Mucosa of descending colon (tissue), 3 donors: ENCODE measurements at places on chromosomes 6 and 20.

- no peak for DNase-seq
Observed at GRCh38 chr6:119466226-119466625, 116.7 kb upstream of the MAN1A1 start.

GRCh38 chr20:57397693-57398108 is 6.5 kb downstream of the RBM38 start:
- peak; percentile 46 for DNase-seq

DNA sequence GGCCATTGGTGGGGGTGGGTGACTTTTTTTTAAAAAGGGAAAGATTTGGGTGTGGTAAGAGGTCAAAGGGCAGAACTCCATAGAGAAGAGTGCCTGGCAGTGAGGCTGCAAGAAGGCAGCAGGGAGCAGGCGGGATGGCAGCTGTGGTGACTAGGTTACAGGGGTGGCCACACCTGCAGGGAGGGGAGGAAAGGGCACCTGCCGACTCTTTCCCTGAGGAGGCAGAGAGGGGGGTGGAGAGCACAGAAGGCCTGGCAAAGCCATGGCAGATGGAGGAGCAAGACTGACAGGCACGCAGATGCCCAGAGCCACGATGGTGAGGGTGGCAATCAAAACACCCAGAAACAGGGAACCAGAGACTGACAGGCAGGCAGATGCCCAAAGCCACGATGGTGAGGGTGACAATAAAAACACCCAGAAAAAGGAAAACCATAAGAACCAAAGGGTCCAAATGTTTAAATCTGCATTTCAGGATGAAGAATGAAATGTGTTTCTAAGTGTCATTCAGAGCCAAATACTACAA is 19.3 kb downstream of the CST7 start:
- DNase-seq = no peak

DNA sequence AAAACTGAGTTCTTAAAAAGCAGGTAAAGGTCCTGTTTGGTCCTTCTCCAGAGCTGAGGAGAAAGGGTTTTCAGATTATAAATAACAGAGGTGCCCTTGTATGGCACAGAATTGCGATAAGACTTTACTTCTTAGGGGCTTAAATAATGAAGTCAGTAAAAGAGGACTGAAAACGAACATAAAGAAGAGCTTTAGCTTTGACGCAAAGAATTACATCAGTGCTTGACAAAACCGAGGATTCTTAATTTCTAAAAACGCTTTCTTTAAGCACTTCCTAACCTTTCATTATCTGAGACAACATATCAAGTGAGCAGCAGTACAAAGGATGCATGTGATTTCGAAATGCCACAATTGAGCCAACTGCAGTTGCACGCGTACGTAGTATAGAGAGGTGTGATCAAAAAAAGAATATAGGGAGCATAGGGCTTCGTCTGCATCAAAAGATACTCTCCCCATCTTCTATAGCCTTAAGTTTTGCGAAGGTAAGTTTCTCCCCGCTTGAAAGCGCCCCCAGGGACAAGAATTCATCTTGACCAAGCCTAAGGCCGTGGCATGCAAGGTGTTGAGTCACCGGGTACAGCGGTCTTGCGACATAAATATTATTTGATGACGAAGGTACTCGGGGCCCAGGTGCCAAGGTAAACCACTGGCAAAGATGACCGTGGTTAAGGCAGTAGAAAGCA is 778 bp upstream of the LOC128125822 start:
- peak; percentile 68 for DNase-seq

DNA sequence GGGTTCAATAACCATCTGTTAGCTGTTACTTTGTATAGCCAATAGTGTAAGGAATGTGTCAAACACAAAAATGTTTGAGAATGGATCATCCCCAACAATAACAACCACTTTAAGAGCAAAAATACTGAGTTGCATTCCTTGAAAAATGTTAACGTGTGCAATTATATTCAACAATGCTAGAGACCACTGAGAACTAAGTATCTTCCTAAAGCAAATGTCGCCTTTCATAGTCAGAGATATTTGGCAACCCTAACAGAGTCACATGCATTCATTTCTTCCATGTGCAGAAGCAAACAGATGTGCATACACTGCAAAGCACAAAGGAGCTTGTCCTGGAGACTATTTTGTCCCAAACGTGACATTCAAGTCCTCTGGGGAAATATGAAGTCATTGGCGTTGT is 448.6 kb downstream of the GJA1 start:
- no peak for DNase-seq

- no peak for DNase-seq
Observed at GRCh38 chr6:158869826-158870648, 50.9 kb upstream of the EZR start.

DNA sequence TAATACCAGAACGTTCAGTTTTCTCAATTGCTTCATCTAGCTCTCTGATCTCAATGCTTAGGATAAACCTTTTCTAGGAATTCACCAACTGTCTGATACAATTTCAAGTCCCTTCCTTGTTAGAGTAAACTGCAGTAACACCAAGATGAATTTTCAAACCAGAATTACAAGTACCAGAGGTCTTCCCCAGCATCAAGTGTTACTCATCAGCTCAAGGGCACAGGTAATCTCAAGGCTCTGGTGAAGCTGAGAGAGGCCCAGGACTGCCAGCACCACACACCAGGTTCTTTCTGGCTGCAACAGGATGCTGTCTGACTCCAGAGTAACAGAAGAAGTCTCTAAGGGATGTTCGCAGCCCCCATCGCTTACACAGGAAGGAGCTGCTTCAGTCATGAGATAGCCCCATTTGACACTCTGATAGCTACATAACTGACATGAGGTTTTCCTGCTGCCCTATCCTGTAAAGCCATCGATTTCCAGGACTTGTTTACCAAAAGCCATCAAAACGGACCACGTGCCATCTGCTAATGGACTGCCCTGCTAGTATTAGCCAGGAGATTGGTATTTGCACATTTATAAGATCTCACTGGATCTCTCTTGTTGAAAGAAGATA is 549.4 kb downstream of the UTRN start:
- no peak for DNase-seq

GRCh38 chr6:99611148-99611547 is 4.5 kb downstream of the PRDM13 start:
- DNase-seq = no peak

- DNase-seq = no peak
Observed at GRCh38 chr6:1263850-1264377, 48.0 kb upstream of the FOXQ1 start.

DNA sequence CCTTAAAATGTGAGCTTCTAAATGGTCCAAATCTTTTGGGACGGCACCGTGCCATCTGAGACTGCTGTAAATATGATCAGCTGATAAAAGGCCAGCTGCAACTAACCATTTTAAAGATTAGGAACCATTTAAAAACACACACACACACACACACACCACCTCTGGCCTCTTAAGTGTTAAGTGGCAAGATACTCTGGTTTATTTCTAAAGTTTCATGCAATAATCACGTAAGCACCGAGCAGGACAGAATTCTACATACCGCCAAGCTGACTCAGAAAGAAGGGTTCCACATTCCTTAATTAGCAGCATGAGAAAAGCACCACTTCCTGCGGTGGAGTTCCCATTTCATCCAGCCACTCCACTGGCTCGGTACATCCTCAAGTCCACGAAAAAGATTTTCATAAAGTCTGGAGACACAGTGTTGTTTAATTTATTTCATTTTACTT is 17.8 kb upstream of the ZNF217 start:
- DNase-seq = no peak

- no peak for DNase-seq
Observed at GRCh38 chr6:160804639-160805038, 102.6 kb downstream of the PLG start.

DNA sequence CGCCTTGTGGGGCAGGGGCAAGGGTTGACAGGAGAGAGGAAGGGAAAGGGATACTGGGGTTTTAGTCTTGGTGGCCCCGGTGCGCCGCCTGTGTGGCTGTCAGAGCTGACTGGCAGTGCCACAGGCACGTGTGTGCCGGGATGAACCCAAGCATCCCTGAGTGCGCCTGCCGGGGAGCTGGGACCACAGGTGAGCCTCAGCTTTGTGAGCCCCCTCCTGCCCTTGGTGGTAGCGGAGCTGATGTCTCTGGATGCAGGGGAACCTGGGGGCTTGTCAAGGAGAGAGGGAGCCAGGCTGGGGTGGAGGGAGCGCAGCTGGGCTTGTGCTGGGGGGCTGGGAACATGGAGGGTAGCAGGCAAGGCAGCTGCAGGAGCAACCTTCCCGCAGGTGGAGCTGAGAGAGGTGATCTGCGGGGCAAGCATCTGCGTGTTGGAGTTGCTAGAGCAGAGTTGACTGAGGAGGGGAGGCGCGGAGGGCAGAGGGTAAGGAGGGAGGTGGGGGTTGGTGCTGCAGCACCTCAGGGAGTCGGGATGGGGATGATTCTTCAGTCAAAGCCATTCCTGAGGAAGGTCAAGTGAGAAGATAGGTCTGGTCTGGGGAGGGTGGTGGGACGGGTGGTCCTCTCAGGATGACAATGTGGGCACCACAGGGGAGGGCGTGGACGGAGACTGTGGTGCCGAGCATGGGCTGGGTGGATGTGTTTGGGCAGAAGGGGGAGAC is 28.1 kb downstream of the PYGB start:
- peak; percentile 42 for DNase-seq

GRCh38 chr6:40724886-40725285 is 137.7 kb upstream of the LRFN2 start:
- no peak for DNase-seq

DNA sequence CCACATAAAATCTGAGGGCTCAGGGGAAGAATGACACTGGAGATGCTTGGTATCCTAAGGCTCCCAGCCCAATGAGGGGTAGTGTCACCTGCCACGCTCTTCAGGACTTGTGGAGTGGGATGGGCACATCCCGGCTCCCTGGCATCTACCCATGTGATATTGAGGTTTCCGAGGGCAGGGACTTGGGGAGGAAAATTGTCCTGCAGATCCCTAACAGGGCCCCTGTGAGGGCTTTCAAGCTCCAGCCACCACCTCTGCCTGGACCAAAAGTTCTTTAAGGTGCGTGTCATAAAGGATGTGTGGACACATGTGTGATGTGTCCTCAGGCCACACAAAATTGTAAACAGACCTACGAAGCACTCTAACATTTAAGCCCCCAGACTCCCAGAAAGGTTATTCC is 2.5 kb downstream of the SCML4 start:
- DNase-seq = no peak

- no peak for DNase-seq
Observed at GRCh38 chr20:32296819-32297420, 19.5 kb downstream of the KIF3B start.

- DNase-seq = no peak
Observed at GRCh38 chr6:3017304-3017703, 17.6 kb downstream of the NQO2 start.
